NCI-H460 (cell line): ENCODE measurements at places on chromosomes 11 and 22.

- DNase-seq = no peak
Observed at GRCh38 chr11:68682531-68682961, 1.8 kb upstream of the GAL start.

DNA sequence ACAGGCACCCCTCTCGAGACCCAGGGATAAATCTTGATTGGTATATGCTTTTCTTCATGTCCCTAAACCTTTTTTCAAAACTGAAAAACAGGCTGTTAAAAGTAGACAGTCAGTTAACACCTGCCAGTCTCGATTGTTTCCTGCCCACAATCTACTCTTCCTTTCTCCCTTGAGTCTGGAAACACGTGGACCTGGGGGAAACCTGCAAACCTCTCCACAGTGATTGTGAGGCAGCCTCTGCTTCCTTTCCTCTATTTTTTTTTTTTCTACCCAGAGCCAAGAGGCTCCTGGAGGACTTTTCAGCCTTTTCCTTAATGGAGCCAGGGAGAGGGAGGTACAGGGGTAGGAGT, 69.4 kb upstream of the CLMP start:
- no peak for DNase-seq

DNA sequence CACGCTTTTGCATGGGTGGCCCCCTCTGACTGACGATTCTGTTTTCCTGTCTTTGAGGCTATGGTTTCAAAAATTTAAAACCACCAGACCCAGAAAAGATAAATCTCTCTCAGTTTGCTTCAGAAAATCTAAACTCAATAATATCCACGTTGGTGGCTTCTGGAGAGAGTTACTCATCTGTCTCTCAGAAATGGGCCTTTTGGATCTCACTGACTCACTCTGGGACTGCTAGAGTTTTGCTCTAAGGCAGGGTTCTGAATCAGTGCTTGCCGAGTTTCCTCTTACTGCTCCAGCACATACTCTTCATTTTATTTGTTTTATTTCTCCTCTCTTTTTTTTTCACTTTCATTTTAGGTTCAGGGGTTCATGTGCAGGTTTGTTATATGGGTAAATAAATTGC, 305.7 kb downstream of the BLID start:
- no peak for DNase-seq

DNA sequence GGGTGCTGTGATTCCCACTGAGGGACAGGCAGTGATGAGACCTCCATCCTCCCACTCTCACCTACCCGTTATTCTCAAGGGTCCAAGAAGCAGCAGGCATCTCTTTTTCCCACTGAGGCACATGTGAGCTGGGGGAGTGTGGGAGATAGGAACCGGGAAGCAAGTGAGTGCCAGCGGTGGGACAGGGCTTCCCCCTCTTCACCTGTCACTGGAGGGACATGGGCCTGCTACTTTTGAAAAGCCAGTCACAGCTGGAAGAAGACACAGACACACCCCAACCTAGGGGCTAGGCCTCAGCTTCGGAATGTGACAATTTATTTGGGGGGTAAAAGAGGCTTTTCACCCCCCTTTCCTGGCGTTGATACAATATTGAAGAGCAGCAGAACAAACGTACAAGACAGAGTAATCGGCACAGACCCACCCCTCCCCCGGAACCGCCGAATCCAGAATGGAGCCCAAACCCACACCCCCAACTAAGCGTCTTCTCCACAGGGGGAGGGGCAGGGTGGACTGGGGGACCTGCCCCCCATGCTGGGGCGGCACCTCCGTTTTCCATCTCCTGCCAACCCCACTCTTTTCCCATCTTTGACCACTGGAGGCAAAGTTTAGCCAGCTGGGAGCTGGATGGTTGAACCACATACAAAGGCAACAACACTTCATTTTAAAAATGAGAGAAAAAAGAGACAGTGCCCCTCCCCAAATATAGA, 10.7 kb downstream of the CBX6 start:
- DNase-seq = no peak

GRCh38 chr11:70173018-70173417, 30.1 kb upstream of the FADD start:
- DNase-seq = no peak

DNA sequence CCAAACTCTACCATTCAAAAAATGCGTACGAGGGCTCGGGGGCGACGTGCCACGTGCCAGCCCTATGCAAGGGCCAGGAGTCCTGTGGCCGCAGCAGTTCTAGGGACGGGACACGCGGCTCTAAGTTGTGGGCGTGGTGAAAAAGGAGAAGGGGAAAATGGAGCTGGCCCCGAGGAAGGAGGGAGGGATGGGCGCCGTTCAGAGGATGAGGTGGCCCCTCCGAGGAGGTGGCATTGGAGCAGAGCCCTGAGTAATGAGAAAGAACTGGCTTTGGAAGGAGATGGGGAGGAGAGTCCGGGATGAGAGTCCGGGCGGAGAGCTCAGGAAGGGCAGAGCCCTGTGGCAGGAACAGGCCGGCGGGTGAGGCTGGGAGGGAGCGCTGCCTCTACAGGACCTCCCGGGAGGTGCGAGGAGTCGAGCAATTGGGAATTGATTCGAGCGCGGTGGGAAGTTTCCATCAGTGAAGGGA, 21.0 kb downstream of the OTUB1 start:
- peak; percentile 19 for DNase-seq
